ENCODE measurements at places on chromosomes 4 and X.

DNA sequence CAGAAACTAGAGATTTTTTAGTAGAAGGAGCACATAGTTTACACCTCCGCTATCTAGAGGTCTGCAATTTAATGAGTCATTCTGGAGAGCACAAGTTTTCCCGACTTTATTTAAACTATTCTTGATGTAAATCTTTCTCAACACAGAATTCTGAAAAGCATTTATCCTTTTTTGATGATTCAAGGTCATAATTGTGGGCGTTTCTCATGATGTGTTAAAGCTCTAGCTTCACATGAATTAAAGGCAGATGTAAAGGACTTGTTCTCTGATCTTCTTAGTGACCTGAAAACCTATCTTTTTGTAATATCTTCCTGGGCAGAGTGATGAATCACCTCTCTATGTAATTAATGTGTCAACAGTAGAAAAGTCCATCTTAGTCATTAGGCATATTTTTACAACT lies 128.8 kb downstream of the COMMD8 start:
- no peak for DNase-seq

GRCh38 chr4:13176741-13177142 lies 307.4 kb downstream of the RAB28 start:
- DNase-seq, result no peak

GRCh38 chr4:90118527-90119195 lies 8.5 kb upstream of the CCSER1 start:
- DNase-seq, result no peak

- DNase-seq, result no peak
These were observed 98.0 kb downstream of the CDS1 start for GRCh38 chr4:84680956-84681355.

DNA sequence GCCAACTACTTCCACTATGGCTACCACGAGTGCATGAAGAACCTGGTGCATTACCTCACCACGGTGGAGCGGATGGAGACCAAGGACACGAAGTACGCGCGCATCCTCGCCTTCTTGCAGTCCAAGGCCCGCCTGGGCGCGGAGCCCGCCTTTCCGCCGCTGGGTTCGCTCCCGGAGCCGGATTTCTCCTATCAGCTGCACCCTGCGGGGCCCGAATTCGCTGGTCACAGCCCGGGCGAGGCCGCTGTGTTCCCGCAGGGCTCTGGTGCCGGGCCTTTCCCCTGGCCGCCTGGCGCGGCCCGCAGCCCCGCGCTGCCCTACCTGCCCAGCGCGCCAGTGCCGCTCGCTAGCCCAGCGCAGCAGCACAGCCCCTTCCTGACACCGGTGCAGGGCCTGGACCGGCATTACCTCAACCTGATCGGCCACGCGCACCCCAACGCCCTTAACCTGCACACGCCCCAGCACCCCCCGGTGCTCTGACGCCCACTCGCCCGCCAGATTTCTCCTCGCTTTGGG lies 2.1 kb downstream of the HELT start:
- no peak for DNase-seq

DNA sequence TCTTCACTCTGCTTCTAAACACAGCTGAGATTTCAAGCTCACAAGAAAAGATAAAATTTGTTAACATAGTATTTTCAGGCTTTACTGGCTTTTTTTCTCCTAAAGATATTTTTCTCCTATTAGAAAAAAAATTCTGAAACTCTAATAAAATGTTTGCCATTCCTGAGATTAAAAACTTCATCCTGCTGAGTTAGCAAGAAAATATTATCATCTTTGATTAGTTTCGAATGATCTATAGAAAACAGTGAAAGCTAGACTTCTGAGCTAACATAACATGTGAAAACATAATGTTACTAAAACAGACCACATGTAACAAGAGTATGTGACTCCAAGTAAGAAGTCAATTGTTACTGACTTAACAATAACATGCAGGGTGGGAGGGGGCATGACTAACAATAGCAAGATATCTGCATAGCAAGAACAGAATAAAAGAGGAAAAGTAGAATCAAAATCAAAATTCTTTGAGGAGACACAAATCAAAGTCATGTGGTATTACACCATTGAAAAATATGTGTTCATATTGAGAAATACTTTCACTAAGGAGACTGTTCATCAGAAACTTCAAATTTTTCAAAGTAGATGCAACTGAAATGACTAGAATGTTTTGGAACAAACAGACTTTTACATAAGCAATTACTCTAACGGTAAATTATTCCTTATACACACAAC lies 14.5 kb downstream of the TBCK start:
- DNase-seq, result no peak

DNA sequence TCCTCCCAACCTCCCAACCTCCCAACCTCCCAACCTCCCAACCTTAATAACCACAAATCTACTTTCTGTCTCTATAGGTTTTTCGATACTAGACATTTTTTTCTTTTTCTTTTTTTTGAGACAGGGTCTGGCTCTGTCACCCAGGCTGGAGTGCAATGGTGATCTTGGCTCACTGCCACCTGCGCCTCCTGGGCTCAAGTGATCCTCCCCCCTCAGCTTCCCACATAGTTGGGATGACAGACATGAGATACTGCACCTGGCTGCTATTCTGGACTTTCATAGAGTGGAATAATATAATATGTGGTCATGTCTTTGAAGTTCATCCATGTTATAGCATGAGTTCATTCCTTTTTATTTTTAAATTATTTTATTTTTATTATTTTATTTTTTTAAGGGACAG lies 39.5 kb upstream of the ZFX start:
- DNase-seq, result no peak

DNA sequence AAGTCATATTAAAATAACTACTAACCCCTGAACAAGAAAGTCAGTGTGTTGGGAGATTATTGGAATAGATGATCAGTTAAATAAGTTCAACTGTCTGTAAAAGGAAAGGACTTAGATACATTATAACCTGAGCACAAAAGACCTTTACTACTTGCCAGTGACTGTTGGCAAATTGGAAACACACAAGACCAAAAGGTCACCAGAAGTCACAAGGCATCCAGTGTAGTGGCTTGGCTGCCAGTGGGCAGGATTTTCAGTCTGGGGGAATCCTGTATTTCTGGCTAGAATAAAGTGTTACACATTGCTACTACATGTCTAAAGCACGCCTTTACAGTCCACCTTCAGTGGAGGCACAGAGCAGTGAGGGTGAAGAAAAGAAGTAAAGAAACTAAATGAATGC lies 108.3 kb upstream of the AR start:
- no peak for DNase-seq

- no peak for DNase-seq
These were observed 417.1 kb downstream of the RAB28 start for GRCh38 chr4:13067077-13067476.

- no peak for DNase-seq
These were observed 916.0 kb downstream of the TECRL start for GRCh38 chr4:63493265-63493664.

GRCh38 chrX:2701600-2701999 lies 10.5 kb downstream of the CD99 start:
- DNase-seq, result no peak

DNA sequence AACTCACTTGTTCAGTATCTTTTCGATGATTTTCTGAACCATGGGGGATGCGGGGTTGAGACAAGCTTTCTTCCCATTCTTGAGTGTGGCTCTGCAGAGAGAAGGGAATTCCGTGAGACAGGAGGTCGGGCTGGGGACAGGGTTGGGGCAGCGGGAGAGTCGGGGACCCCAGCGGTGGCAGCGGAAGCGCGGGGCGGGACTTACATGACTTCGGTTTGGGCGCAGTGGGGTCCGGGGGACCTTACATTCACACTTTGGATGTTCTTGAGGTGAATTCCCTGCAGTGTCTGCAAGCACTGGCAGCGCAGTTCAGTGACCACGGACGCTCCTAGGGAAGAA lies 434 bp downstream of the CXCL3 start:
- DNase-seq, result no peak

DNA sequence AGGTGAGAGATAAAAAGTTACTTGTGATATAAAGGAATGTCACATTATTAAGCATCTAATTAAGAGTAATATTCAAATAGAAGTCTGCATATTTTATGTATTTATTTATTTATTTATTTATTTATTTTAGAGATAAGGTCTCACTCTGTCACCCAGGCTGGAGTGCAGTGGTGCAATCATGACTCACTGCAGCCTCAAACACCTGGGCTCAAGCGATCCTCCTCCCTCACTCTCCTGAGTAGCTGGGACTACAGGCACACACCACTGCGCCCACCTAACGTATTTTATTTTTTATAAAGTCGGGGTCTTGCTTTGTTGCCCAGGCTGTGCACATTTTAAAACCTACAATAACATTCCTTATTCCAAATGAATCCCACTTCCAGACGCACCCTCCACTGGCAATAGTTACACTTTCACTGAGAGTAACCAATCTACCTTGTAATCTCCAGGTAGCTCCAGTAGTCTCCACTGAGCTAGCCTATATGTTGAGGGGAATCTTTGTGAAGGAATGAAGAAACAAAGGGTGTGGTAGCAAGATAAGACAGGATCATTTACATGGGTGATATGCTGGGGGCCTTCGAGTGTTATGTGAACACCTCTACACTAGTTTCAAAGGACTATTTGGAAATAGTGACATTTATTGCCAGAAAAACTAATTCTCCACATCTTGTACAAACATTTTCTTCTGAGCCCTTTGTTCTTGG lies 11.9 kb downstream of the SH3D19 start:
- DNase-seq, result no peak

DNA sequence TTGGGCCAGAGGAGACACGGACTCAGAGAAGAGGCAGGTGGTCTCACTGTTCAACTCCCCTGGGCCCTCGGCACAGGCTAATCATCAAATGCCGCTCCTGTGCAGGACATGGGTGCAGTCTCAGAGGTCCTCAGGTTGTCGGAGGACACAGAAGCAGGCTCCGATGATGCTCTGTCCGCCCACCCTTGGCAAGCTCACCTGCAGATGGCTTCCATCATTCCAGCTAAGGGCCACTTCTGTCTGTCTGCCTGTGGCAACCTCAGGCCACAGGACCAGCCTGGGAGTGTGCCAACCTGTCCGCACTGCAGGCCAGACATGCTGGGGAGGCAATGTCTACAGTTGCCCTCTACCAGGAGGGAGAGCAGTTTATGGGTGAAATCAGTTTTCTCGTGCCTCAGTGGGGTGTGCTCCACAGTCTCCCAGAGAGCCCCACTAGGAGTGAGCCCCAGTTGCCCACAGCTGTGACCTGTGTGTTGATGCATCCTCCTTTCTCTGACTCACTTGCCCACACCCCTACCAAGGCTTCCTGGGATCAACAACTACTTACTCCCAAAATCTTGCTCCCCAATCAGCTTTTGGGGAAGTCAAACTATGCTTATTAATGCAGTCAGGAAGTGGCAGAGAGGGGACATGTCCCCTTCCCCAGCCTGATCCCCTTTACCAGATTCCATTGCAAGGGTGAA lies 55.9 kb downstream of the HTRA3 start:
- DNase-seq, result no peak

GRCh38 chr4:110154582-110154981 lies 43.8 kb downstream of the ELOVL6 start:
- no peak for DNase-seq

DNA sequence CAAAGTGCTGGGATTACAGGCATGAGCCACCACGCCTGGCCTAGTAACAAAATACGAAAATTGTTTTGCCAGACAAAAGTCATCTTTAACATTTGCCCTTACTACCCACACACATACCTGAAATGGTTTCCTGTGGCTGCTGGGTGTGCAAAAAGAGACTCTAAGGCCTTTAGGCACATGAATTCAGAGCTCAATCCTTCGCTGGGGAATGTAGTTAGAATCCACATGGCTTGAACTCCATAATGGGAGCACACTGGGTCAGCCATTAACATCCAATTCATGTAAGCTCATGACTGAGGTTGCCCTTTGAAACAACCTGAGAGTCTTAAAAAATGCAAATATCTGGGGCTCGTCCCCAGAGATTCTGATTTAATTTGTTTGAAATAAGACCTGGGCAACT lies 87.8 kb downstream of the HPGD start:
- DNase-seq, result no peak

DNA sequence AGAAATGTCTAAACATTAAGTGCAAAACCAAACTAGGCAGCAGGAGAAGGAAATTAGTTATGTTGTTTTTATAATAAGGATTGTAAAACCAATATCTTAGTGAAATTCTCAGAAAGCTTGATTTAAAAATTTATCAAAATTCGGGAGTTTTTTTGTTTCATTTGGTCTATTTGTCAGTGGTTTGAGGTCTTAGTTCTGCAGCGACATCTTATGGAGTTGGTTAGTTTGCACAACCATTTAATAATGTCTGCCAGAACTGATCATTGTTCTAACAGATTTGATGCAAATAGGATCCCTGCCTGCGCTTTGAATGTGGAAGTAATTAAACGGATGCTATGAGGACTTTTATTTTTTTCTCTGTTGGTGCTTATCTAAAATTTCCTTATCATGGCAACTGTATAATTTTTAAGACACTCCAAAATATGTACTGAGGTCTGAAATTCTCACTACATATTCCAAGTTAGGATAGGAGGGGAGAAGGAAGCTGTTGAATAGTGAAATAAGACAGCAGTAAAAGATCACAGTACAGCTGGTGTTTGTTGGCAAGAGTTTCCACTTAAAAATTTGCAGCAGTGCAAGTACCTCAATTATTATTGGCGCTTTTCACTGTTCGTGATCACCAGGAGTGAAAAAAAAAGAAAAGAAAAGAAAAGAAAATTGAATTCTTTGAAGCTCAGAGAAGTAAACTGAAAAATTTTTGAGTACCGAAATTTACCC lies 2521.4 kb downstream of the ARAP2 start:
- no peak for DNase-seq

DNA sequence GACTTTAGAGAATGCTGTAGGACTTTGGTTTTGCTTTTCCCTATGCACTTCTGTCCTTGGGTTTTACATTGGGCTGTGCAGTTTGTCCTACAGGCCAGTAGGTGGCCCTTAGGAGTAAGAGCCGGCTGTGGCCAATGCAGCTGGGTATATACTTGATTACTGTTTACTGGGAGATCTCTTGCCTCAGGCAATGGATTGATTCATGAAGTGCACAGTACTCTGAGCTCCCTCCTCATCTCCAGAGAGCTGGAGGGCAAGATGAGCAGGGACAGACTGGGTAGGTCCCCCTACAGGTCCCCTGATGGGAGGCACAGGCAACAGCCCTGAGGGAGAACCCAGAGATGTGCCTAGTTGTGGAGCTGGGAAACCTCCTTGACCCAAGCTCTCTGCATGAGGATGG lies 103.8 kb upstream of the QRFPR start:
- no peak for DNase-seq

DNA sequence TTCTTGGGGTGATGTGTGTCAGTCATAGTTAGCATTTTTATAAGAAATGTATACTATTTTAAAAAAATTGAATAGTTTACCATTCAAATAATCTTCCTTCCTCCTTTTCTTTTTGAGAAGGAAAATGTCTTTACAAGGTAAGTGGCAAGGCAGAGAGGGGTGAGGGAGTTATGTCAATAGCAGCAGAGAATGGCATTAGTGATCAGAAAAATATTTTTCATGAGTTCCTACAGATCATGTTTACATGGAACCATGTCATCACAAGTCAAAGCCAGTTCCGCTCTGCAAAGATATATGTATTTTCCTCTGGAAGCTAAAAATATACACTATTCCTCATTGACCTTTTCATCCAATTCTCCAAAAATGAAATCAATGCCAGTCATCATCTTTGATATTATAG lies 67.3 kb downstream of the PTPN13 start:
- DNase-seq, result no peak

- no peak for DNase-seq
These were observed 98.6 kb downstream of the TBC1D19 start for GRCh38 chr4:26682436-26682835.

GRCh38 chr4:162149644-162150043 lies 14.2 kb downstream of the FSTL5 start:
- DNase-seq, result no peak

GRCh38 chr4:180422989-180423711 lies 1820.1 kb upstream of the TENM3 start:
- DNase-seq, result no peak
